Muscle of back (tissue), 13 donors: ENCODE measurements at places on chromosomes 4 and X.

- no peak for DNase-seq
These were observed 313.0 kb upstream of the GRID2 start for GRCh38 chr4:91990726-91991125.

GRCh38 chrX:9466124-9466495 lies 1.3 kb downstream of the TBL1X start:
- DNase-seq: no peak

DNA sequence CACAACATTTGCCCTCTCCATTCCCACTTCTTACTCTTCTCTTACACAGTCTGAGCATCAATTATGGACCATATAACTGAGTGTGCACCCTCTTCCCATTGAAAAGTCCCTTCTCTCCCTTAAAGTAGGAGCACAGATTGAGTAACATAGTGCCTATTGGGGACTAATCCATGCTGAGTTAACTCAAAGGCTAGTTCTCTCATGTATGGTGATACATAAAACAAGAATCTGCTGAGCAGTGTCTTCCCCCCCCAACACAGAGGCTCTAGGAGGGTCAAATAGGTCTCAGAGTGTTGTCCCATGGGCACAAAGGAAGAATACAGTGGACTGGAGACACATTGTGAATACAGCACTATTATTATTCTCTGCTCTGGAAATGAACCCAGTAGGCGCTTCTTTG lies 274.6 kb upstream of the BOD1L1 start:
- no peak for DNase-seq

GRCh38 chrX:150255441-150256296 lies 107.4 kb upstream of the MAMLD1 start:
- DNase-seq: no peak

- DNase-seq: no peak
These were observed 21.0 kb upstream of the JAKMIP1 start for GRCh38 chr4:6221301-6221850.

DNA sequence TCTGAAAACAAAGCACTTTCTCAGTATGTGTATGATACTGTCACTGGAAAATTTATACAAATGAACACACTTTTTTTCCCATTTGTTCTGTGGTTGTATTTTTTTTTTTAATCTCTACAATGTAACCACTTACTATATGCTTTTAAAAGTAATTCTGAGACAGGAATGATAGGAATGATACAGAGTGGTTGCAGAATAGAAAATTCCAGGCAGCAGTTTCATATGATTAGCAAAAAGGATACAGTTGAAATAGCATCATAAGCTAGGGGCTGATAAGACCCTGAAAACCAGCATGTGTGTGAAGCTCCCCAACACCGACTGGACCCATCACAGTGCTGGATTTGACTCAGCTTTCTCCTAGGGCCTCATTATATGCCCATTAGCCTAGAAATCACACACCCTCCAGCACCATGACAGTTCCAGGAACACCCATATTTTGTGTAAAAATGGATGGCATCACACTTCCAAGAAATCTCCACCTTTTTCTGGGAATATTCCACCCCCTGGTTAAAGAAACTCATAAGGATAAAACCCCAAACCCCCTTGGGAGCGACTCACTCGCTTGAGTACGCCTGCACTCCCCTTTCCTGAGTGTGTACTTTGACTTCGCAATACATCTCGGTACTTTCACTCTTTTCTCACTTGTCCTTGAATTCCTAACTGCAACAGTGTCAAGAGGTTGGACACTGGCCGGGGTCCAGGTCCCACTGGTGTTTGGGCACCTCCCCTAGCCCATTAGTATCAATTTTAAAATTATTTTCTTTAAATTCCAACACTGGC lies 77.4 kb upstream of the AGA start:
- DNase-seq: no peak
